ENCODE measurements at places on chromosomes 1 and 21.
A peak's percentile ranks its signal among the peaks of the same experiment; 100 is the strongest.

DNA sequence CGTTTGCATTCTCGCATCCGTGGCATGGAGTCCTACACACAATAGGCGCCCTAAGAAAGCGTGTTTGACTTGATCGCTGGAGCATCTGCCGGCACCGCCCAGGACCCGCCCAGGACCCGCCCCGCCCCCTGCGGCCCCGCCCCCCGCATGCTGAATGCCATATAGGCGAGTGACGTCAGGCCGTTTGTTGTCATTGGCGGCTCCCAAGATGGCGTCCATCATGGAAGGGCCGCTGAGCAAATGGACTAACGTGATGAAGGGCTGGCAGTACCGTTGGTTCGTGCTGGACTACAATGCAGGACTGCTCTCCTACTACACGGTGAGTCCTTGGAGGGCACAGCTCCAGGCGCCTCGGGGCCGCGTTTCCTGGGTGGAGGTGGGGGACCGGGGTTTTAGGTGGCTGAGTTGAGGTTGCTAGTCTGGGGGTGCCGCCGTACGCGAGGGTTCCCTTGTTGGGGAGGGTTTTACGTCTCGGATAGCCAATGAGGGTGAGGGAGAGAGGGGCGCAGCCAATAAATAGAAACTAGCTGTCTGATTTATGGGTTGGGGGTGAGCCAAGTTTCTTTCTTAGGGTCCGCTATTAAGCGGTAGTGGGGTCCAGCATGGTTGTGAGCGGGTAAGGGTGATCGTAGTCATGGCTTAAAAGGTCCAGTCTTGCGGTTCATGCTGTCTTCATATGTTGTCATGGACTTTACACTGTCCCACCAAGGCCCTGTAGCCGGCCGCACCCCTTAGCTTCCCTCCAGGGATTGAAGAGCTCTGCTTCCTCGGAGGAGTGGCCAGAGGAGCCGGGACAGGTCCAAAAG, at the start of gene OSBPL9:
Gene OSBPL9 (plus strand): TSS at position 190 of the 806 bp plus-strand sequence. CDS start 19 bp downstream, at position 209.
- peak; percentile 98 for DNase-seq

DNA sequence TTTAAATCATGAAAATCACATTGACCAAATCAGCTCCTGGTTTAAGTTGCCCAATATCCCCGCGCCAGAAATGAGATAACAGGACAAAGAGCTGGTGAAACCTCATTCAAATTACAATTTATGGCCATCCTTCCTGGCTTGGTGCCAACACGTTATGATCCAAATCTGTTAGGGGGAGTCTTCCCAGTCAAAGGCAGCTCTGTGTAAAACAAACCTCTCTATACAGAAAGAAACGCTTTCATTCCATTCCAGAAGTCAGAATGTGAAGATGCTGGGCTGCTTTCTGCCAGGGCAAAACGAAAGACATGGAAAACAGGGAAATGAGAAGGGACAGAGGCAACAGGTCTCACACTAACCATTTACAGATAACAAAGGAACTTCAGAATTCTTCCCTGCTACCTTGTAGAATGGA, 53.5 kb upstream of the TIAM1 start:
- no peak for DNase-seq

DNA sequence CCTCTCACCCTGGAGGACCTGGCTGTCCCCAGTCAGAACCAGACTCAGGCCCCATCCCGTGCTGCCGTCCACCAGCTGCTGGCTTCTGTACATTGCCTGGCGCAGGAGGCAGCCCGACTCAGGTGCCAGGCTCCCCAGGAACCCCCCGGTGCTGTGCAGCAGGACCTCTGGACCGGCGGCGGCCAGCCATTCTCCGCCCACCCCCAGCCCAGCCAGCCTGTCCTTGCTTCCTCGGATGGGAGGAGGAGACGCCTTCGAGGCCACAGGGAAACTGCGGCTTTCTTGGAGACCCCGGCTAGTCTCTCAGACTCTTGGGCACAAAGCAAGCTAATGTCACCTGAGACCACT, 4.4 kb downstream of the C1orf167 start:
- no peak for DNase-seq

DNA sequence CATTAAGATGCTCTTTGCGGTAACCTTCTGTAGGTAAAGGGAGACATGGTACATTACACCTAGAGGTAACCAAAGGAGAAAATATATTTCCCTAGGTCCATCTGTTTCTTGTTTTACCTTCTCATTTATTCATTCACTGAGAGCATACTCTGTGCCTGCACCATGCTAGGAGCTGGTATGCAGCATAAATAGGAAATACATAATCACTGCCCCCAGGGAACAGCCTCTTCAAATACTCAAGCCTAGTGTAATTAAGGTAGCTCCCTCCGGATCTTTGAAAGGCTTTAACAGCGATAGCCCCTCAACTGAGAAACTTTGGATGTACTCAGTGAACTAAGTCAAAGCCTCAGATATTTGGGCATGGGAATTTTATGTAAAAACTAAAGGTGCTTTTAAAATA, 123.6 kb downstream of the GABPA start:
- no peak for DNase-seq

Data from right kidney (tissue), 9 donors.